ENCODE measurements at places on chromosomes 4 and X. TPM values are rescaled to one million over a fixed set of nuclear protein-coding genes. Genes with fewer than 3 reads are reported as not detected.

ERAS gene
- polyA plus RNA-seq: not detected

DNA sequence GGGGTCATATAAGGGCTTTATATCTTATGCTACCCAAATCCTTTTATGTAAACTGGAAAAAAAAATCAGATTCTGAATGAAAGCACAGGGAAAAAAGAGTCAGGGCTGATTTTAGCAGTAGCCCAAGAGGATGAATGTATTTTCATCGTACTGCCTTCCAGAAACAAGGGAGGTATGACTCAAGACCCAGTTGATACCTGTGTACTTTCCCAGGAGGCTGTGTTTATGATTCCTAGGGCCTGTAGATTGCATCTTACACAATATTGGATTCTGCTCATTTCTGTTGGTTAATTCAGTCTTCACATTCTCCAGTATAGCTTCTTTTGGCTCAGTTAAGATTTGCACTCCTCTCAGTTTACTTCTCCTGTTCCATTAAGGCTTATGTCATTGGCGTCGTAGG lies 127.9 kb upstream of the LIMCH1 start:
- no peak overlapping the region for H3K27ac ChIP-seq
- H3K27me3 ChIP-seq: no peaks in the 10 kb centered on the region
- DNase-seq: no peak
- H3K4me1 ChIP-seq: peaks cover 11% of the 10 kb centered on the region
- no peak overlapping the region for H3K4me3 ChIP-seq

- H3K27ac ChIP-seq: no peak overlapping the region
- H3K36me3 ChIP-seq: no peaks in the 10 kb centered on the region
- H3K27me3 ChIP-seq: no peaks in the 10 kb centered on the region
- DNase-seq: no peak
- H3K4me3 ChIP-seq: no peak overlapping the region
Measured at GRCh38 chr4:57605376-57605775, 495.2 kb upstream of the IGFBP7 start.

DNA sequence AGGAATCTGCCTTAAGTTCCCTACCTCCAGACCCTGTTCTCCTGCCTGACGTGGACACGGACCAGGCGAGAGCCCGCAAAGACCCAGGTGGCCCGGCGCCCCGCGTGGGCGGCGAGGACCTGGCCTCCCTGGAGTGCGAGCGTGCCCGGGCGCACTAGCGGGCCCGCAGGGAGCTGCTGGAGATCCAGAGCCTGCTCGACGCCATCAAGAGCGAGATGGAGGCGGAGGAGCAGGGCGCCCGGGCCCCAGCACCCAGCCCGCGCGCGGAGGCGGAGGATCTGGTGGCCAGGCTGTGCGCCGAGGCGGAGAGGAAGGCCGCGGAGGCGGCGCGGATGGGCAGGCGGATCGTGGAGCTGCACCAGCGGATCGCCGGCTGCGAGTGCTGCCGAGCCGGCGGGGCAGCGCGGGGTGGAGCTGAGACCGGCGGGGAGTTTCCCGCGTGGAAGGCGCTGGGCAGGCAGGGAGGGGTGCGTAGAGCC lies 18.2 kb downstream of the MRFAP1 start:
- peak overlapping the region; percentile 36 for H3K27ac ChIP-seq
- H3K36me3 ChIP-seq: no peaks in the 10 kb centered on the region
- no peaks in the 10 kb centered on the region for H3K27me3 ChIP-seq
- peak overlapping the region; percentile 13 for H3K4me3 ChIP-seq

- H3K4me3 ChIP-seq: no peak overlapping the region
- no peak overlapping the region for H3K27ac ChIP-seq
- no peaks in the 10 kb centered on the region for H3K4me1 ChIP-seq
- H3K36me3 ChIP-seq: no peaks in the 10 kb centered on the region
- no peak for DNase-seq
Measured at GRCh38 chr4:124867536-124867935, 155.0 kb upstream of the ANKRD50 start.

- peaks cover 7% of the 10 kb centered on the region for H3K4me1 ChIP-seq
- H3K36me3 ChIP-seq: no peaks in the 10 kb centered on the region
- no peak overlapping the region for H3K4me3 ChIP-seq
Measured at GRCh38 chr4:74262522-74262921, 45.7 kb upstream of the EPGN start.

DNA sequence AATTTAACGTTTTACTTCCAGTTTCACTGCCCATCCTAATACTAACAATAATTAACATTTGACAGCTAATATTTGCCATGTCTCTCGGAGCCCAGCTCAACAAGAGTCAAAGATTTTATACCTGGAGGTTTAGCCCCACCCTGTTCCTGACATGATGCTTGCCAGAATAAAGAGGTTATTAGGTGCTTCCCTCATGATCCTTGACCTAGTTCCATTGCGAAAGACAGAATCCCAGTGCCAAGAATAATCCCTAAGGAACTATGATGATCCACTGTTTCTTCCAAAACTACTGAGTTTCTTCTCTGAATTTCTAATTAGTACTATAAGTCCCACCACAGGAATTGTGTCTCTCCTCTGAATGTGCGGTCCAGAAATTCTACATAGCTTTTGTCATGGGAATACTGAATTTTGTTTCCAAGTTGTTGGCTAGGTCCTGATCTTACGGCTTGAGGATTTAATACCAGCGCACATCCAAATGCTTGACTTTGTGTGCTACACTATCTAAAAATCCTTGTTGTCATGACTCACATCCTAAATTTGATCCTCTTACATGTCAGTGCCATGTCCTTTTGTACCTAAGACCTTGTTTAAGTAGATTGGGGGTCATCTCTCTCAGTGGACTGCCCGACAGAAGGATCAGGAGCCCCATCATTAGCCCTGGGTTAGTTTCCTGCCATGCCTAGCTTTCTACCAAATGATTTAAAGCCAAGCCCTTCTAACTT lies 23.1 kb downstream of the ANTXR2 start:
- H3K4me1 ChIP-seq: peaks cover 15% of the 10 kb centered on the region
- no peaks in the 10 kb centered on the region for H3K27me3 ChIP-seq
- no peak for DNase-seq
- H3K4me3 ChIP-seq: no peak overlapping the region
- no peak overlapping the region for H3K27ac ChIP-seq
